Right hindlimb (tissue), 1 donor: ENCODE measurements at places on chromosomes 3 and 15.
A peak's percentile ranks its signal among the peaks of the same experiment; 100 is the strongest.

GRCh38 chr3:70832089-70832833 is 519.8 kb upstream of the MDFIC2 start:
- DNase-seq = peak; percentile 34

DNA sequence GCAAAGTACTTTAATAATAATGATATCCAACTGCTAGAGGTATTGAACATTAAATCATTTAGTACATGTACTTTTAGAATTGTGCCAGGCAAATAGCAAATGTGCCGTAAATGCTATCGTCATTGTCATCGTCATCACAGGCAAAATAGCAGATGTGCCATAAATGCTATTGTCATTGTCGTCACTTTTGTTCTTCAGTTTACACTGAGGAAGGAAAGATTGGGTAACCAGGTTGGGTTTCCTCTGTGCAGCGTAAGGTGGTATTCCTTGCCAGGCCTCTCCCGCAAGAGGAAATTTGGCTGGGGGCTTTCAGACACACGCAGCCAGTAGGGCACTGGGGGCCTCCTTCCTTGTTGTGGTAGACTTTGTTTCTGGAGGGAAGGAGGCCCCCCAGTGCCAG is 26.4 kb downstream of the ABHD17C start:
- no peak for DNase-seq

DNA sequence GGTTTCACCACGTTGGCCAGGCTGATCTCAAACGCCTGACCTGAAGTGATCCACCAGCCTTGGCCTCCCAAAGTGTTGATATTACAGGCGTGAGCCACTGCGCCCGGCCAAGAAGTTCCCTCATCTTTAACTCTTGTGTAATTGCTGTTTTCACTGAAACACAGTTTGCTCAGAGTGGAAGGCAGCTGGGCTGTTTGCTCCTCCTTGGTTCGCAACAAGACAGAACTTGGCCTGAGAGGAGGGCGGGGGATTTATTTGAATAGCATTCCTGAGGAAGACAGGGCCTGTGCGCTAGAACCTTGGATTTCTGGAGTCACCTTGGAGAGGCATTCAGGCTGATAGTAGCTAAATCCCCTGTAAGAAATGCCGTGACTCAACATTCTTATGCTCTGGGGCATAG is 226.7 kb upstream of the MCTP2 start:
- DNase-seq = no peak

- DNase-seq = no peak
Measured at GRCh38 chr3:160099834-160100233, 111.2 kb downstream of the IL12A start.

GRCh38 chr3:139617672-139618268 is 60.0 kb downstream of the NMNAT3 start:
- DNase-seq = no peak

DNA sequence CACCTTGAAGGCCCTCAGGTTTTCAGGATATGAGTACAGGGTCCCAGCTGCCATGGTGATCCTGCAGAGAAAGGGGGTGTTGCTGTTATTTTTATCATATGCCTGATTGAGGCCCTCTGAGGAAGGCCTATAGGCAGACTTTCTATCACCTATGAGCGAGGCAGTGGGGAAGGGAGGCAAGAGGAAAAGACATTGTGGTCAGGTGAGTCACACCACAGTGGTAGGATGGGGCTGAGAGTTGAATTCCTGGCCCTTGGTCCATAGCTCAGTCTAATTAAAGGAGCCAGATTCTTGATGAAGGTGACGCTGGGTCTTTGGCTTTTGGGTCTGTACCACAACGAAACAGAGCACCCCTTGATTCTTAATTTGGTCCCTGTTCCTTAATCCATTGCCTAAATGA is 72.7 kb downstream of the ZNF621 start:
- no peak for DNase-seq

DNA sequence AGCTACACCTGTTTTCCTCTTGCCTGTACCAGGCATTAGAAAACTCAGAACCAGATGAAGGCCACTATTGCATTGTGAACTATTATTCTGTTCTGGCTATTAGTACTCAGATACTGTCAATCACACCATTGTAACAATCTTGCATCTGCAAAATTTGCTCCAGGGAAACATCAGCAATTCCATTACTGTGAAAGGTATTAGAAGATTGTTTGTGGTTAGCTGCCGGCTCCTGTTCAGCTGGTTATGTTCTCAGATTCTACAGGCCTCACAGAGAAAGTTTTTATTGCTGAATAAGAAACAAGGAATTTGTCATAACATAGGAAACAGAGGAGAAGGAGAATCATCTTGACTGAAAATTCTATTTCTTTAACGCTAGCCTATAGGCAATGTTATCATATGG is 179.9 kb downstream of the PLOD2 start:
- no peak for DNase-seq
